Cerebellar nuclear complex (tissue), 1 donor: ENCODE measurements at places on chromosomes 5 and 9.
A peak's percentile ranks its signal among the peaks of the same experiment; 100 is the strongest.

- no peak for DNase-seq
These were observed 13.6 kb downstream of the NNT start for GRCh38 chr5:43616535-43616934.

- DNase-seq = no peak
These were observed 29.5 kb downstream of the TNIP1 start for GRCh38 chr5:151051066-151051930.

DNA sequence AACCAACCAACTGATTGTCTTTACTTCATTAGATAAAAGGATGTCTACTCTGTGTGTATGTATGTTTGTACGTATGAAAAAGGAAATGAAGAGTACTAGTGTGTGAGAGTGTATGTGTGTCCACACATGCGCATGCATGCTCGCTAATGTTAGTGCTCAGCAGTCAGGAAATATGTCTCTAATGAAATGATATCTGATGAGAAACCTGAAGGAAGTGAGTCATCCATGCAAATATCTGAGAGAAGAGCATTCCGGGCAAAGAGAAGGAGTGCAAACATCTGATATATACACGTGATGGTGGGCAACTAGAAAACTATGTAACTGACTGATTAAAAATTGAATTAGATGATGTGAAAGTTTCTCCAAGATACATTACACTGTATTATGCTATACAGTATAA is 29.6 kb upstream of the UGCG start:
- no peak for DNase-seq

DNA sequence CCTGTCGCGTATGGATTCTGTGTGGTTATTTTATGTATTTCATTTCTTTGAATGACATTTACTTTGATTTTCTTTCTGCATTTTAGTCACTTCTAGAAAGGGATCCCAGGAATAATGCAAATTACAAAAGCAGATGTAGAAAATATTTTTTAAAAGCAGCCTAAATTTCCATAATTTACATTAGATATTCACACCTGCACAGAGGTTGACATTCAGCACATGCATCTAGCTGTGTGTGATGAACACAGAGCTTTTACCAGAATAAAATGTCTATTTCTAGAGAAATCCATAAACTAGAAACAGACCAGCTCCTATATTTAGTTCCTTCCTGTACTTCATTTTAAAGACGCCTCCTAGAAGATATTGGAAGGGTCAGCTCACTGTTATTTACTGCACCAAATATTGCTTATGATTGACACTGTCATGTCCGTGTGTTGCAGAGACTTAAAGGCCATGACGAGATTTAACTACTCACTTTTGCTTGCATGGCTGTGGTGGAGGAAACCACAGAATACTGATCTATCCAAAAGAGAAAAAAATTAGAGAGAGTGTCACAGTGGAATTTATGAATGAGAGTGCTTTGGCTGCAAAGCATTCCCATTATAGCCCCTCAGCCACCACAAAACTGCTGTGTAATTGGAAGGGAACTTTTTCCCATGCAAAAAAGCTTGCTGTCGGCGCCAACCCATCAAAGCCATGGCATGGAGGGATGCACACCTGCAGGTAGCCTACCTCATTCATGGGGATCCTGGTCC is 58.1 kb downstream of the EBF1 start:
- no peak for DNase-seq

- no peak for DNase-seq
These were observed 339.0 kb downstream of the ADGRV1 start for GRCh38 chr5:90897618-90898017.

GRCh38 chr9:99748266-99748665 is 73.4 kb upstream of the NR4A3 start:
- no peak for DNase-seq

- no peak for DNase-seq
These were observed 610.6 kb downstream of the CDH12 start for GRCh38 chr5:22242532-22242931.

DNA sequence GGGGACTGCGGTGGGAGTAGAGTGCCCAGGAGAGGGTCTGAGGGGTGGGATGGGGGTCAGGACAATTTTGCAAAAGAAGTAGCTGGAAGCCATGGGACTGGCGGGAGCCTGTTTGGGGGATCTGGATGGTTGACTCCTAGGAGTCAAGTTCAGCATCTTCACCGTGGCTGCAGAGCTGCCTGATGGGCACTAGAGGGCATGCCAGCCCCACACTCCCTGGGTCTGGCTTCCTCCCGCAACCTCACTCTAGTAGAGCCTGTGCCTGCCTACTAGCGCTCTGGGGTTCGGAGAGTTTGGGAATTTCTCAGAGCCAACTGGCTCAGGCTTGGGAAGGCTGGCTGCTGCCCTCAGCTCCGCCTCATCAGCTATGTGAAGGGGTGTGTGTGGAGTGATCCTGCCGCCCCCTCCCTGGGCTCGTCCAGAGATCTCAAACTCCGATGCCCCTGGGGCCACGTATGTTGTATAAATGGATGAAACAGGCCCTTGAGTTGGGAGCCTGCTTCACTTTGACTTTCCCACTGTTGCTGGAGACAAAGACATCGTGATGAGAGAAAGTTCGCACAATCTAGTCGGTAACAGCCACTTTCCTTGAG is 10.8 kb downstream of the TSPAN17 start:
- peak; percentile 44 for DNase-seq

DNA sequence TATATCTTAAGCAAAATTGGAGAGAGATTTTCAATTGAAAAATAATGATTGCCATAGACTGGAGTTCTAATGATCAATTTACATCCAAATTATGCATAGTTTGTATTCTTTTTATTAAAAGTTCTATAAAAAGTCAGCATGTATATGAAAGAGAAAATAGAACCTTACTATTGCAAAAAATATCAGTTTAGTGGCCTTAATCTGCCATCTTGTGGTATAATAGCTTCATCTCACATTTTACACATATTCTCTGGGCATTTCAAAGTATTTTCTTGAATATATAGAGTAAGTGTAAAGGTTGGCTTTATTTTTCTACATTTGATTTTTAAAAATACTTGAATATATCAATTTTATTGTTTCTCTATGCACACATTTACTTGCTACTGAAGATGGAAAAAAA is 1858.6 kb upstream of the CDH9 start:
- DNase-seq = no peak

DNA sequence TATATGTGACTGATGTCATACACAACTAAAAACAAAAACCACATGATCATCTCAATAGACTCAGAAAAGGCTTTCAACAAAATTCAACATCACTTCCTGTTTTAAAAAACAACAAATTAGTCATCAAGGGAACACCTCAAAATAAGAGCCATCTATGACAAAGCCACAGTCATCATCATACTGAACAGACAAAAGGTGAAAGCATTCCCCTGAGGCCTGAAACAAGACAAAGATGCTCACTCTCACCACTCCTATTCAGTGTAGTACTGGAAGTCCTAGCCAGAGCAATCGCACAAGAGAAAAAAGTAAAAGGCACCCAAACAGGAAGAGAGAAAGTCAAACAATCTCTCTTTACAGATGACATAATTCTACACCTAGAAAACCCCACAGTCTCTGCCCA is 893.5 kb upstream of the EDIL3 start:
- DNase-seq = no peak

DNA sequence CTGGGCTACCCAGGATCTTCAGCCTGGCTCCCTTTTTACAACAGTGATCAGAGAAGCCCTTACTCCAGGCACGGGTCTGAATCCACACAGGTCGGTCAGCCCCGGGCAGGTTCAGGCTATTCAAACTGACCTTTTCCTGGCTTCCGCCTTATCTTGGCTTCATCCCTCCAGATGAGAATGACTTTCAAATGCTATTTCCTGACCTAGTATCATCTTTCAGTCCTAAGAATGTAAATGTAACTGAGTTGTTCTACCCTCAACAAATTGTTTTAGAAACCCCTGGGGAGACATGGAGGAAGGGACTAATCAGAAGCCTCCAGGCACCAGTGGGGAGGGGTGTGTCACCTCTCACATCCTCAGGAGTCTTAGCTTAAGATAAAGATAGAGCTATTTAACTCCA is 213.2 kb downstream of the EPB41L4A start:
- no peak for DNase-seq

DNA sequence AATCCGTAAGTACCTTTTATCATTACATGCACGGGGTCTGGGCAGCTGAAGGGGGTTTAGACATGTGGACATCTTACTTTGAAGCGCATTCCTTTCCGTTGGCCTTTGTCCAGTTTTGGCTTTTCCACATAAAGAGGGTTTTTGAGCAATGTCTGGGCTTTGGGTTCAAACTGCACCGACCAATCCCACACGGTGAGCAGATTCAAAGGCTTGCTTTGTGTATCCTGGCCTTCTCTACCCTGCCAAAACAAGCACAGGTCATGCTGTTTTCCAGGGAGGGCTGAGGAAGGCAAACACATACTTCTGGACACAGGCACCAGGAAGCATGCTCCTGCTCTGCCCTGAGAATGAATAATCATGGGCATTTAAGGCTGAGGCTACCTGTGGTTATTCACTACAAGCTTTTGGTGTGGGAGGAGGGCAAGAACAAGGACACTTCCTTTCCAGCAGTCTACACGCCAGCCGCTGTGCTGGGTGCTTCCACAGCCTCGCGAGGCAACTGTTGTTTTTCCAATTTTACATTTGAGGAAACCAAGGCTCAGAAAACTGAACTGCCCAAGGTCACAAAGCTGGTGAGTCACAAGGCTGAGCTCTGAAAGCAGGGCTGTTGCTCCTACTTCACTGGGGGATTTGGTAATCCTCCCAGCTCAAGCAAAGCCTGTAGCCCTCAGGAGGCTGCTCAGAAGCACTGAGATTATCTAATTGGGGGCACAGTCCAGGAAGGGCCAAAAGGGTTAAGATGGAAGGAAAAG is 59.8 kb upstream of the GOLPH3 start:
- DNase-seq = no peak

DNA sequence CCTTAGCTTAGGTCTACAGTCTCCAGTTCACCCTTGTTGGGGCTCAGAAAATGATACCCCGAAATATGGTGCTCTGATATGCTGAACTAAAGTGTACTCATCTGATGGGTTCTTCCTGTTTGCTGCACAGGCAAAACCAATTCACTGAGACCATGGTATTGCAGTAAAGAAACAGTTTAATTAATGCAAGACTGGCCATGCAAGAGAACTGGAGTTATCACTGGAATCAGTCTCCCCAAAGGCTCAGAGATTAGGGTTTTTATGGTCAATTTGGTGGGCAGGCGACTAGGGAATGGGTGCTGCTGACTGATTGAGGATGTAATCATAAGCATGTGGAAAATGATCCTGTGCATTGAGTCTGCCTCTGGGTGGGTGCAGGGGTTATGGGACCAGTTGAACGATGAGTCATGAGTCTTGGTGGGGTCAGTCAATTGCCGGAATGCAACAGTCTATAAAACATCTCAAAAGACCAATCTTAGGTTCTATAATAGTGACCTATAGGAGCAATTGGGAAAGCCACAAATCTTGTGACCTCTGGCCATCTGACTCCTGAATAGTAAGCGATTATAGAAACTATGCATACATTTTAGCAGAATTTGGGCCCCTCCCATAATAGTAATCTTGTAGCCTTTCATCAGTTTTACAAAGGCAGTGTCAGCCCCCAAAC is 113.0 kb upstream of the ANKRD55 start:
- no peak for DNase-seq

- DNase-seq = no peak
These were observed 194.7 kb downstream of the SPATA31D1 start for GRCh38 chr9:82183181-82183860.

GRCh38 chr9:34256987-34257585 is 72.0 kb downstream of the KIF24 start:
- no peak for DNase-seq

GRCh38 chr5:129019401-129019908 is 54.2 kb downstream of the SLC27A6 start:
- no peak for DNase-seq

- DNase-seq = no peak
These were observed at the start of gene LCN2 for GRCh38 chr9:128149001-128149701. LCN2 (plus strand) TSS chr9:128149453; CDS start chr9:128149526, 73 bp downstream.

GRCh38 chr9:126336736-126337325 is 10.2 kb downstream of the MVB12B start:
- no peak for DNase-seq

- peak; percentile 8 for DNase-seq
These were observed 35.0 kb downstream of the ERGIC1 start for GRCh38 chr5:172868924-172869591.

- DNase-seq = no peak
These were observed 236.6 kb downstream of the NR3C1 start for GRCh38 chr5:143166661-143167420.

GRCh38 chr5:33975852-33976251 is 8.6 kb downstream of the SLC45A2 start:
- no peak for DNase-seq

GRCh38 chr5:125484742-125485641 is 738.6 kb upstream of the ZNF608 start:
- DNase-seq = no peak

GRCh38 chr5:163938595-163938994 is 433.2 kb downstream of the MAT2B start:
- no peak for DNase-seq

DNA sequence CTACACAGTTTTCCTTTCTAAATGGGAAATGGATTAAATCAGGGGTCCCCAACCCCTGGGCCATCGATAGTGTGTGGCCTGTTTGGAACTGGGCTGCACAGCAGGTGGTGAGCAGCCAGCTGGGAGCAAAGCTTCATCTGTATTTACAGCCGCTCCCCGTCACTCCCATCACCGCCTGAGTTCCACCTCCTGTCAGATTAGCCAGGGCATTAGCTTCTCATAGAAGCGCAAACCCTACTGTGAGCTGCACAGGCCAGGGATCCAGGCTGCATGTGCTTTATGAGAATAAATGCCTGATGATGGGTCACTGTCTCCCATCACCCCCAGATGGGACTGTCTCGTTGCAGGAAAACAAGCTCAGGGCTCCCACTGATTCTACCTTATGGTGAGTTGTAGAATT is 41.2 kb upstream of the FLT4 start:
- DNase-seq = no peak

DNA sequence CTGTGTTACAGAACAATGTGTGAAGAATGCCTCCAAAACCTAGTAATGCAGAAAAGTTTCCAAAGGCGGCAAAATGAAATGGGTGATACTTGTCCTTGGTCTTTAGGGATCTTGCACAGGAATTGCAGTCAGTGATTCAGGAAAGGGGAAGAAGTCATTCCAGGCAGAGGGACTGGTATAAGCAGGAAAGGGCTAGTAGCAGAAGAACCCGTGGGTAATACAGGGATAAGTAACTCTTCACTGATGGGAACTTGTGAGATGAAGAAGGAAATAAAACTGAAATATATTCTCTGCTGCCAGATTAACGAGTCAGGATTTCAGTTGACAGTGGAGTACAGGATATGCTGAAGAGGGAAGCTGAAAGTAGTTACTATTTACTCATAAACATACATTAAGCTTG is 1.2 kb downstream of the SRFBP1 start:
- no peak for DNase-seq

DNA sequence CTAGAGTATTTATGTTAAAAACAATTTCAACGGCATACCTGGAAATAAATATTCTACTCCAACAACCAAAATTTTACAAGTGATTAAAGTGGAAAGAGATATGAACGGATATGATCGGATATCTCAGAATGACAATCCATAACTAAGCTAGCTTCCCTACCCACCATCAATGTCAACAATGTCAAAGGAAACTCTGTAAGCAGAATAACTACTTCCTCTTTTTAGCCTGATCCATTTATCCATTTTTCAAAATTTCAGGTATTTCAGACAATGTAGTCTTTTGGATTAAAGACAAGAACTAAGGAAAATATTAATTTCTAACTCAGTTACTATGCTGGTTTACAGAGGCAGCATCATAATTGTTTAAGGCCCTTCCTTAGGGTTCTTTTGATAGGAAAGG is 188.7 kb downstream of the DENND1A start:
- DNase-seq = no peak
